AG09309 (cell line): ENCODE measurements at places on chromosomes 7 and 10.

DNA sequence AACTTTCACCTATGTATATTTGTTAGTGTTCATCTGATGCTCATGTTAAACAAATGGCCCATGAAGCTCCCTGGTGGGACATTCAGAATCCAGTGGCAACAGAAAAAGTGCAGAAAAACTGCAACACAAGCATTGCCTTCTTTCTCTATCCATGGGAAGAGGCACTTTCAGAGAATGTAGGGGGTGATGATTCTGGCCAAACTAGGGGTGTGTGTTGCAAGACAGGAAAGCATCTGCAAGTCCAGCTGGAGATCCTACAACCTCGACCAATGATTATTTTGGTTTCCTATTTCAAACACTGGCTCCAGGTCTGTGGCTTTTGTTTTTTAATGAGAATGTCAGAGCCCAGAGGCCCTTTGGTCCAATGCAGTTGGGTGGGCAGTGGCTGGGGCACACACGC lies 198.7 kb downstream of the CXCL12 start:
- DNase-seq: peak; percentile 34

DNA sequence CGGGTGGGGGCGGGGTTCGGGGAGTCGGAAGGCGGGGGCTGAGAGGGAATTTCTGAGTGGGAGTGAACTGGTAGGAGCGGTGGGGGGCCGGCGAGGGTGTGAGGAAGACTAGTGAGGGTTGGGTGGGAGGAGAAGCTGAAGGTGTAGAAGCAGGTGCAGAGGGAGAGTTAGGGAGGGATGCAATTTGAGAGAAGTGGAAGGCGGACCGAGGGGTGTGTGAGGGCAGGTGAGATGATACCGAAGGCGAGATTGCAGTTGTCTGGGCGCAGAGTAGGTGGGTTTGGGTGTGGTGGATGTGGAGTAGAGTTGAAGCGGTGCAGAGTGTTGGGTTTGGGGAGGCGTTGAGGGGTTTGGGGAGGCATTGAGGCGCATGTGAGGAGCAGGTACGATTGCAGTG lies 643 bp downstream of the KAT6B start:
- no peak for DNase-seq

- DNase-seq: no peak
These were observed 104.2 kb upstream of the ACBD5 start for GRCh38 chr10:27344568-27345454.

DNA sequence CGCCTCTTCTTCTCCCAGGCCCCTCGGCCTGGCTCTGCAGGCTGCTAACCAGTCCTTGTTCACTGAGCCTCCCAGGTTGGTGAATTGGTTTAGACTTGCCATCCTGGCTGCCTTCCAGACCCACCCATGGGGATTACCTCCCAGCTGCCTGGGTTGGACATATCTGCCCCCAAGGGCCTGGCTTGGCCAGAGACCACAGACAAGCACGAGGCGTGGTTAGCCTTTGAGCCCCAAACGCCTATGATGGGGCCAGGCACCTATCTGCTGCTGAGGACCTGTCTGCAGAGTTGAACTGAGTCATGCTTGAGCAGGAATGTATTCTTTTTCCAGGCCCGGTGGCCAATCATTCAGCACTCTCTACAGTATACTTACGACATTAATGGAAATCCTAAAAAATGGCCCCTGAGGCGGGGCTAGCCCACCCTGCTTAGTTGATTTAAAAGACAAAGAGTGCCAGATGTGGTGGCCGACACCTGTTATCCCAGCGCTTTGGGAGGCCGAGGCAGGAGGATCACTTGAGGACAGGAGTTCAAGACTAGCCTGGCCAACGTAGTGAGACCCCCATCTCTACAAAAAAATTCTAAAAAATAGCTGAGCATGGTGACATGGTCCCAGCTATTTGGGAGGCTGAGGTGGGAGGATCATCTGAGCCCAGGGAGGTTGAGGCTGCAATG lies 361.5 kb downstream of the FRMD4A start:
- DNase-seq: no peak

- DNase-seq: no peak
These were observed 72.1 kb downstream of the PTPRE start for GRCh38 chr10:127979045-127979444.
